Fibroblast of pulmonary artery (primary cell): ENCODE measurements at places on chromosomes 11 and 22.

DNA sequence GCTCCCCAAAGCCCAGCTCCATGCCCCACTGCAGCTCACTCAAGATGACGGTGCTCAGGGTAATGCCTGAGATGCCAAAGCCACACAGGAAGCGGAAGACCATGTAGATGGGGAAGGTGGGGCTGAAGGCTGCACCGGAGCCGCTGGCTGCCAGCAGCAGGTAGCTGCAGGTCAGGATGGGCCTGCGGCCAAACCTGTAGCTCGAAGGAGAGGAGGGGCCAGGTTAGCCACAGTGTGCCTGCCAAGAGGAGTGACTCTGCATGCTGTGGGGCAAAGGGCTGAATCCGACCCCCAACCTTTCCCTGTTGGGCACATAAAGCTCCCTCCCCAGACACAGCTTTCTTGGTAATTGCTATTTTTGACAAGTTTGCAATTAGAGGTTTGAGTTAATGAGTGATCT is 14.9 kb upstream of the SLC22A6 start:
- no peak for DNase-seq

GRCh38 chr22:22235558-22235957 is 9.0 kb upstream of the VPREB1 start:
- DNase-seq: peak; percentile 26

GRCh38 chr11:83025267-83025704 is 46.4 kb downstream of the RAB30 start:
- no peak for DNase-seq

DNA sequence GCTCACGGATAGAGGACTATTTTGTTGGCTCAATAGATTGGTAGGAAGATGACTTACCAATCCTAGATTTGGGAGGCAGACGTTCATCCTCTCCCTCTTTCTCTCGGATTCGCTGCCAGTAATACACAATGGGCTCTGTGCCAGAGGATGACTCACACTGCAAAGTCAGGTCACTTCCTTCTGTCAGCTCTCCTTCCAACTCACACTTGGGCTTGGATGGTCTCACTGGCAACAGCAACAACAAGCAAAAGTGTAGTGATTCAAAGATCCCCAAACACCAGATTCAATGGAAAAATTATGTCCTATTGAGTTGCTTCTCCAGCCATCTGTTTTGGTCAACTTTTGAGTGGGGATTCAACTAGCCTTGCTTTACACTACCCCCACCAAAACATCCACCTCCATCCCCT is 21.7 kb upstream of the HSPA8 start:
- peak; percentile 99 for DNase-seq

- peak; percentile 16 for DNase-seq
These were observed 534.9 kb downstream of the MIAT start for GRCh38 chr22:27192135-27192829.

DNA sequence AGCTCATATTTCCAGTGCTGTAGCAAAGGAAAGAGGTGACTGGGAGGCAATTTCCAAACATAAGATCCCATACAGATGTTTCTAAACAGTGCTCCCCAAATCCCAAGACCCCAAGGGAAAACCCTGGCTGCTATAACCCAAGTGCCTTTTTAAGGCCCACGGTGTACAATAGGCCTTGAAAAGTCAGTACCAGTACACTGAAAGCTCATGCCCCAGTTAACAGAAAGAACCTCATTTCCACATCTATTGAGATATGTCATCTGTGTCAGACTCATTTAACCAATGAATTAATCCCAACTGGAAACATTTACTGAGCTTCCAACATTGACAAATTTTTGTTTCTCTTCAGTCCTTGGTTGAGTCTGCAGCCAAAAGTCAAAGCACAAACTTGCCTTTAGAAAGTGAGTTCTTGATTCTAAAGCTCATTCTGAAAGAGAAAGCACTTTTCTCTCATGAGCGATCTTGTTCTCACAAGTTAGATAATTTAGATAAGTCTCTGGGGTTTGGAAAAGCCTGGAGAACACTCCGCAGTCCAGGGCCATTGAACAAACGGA is 239.8 kb upstream of the ARHGAP20 start:
- DNase-seq: no peak

- no peak for DNase-seq
These were observed 210.7 kb downstream of the TBC1D22A start for GRCh38 chr22:46972901-46973831.

DNA sequence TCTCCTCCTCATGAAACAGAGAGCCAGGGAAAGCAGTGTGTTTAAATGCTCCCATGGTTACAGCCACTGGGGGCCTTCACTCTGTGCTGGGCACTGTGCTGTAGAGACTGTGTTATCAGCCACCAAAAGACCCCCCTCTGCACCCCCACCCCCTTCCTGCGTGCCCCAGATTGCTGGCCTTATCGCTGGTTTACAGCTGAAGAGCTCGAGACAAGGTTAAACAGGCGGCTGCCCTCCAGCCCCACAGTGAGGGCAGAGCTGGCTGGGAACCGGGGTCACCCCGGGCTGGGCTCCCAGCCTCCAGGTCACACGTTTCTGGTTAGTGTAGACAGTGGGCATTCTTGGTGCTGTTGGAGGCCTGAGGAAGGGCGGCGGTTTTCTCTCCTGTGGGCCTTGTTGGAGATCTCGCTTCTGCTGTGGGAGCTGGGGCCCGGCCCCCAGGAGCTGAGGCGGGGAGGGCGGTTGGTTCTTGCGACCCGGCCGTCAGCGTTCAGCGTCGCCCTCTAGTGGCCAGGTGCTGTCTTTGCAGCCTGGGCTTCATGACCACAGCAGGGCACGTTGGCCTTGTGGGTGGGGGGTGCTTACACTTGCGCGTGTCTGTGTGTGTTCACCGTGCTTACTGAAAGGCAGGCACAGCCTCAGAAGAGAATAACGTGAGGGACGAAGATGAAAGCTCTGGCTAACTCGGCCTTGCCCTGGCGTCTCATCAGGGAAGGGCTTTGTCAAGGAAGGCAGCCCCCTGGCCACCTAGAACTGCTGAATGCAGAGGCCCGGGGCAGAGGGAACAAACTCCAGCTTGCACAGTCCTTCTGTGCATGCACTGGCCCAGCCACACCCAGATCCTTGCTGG is 40.8 kb downstream of the TBC1D22A start:
- DNase-seq: peak; percentile 38

DNA sequence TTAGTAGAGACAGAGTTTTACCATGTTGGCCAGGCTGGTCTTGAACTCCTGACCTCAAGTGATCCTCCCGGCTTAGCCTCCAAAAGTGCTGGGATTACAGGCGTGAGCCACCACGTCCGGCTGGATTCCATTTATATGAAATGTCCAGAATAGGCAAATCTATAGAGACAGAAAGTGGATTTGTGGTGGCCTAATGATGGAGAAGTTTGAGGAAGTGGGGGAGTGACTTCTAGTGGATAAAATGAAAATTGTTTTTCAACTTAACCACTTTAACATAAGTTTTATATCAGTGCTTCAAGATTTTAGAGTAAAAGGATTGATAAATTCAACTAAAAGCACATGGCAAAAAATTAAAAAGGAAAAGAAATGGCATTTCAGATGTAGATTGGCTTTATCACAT is 66.2 kb downstream of the HIPK3 start:
- DNase-seq: no peak

DNA sequence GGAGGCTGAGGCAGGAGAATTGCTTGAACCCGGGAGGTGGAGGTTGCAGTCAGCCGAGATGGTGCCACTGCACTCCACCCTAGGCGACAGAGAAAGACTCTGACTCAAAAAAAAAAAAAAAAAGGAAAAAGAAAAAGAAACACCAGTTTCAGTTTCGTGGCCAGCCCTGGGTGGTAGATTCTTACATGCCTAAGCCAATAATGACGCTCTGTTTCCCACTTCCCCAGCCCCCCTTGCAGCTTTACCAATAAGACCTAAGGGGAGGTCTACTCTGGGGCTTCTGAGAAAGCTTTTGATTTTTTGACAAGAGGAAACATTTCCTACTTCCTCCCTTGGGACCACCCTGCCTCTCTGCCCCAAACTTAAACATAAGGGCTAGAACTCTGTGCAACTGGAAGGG is 30.0 kb upstream of the PTPRJ start:
- DNase-seq: peak; percentile 22

- DNase-seq: no peak
These were observed 374.8 kb downstream of the MIAT start for GRCh38 chr22:27032091-27032761.

GRCh38 chr11:71223081-71223405 is 29.3 kb downstream of the SHANK2 start:
- DNase-seq: no peak
